ENCODE measurements at places on chromosomes 1 and 21.

- no peak for DNase-seq
These were observed 384.7 kb upstream of the CXADR start for GRCh38 chr21:17128132-17128531.

DNA sequence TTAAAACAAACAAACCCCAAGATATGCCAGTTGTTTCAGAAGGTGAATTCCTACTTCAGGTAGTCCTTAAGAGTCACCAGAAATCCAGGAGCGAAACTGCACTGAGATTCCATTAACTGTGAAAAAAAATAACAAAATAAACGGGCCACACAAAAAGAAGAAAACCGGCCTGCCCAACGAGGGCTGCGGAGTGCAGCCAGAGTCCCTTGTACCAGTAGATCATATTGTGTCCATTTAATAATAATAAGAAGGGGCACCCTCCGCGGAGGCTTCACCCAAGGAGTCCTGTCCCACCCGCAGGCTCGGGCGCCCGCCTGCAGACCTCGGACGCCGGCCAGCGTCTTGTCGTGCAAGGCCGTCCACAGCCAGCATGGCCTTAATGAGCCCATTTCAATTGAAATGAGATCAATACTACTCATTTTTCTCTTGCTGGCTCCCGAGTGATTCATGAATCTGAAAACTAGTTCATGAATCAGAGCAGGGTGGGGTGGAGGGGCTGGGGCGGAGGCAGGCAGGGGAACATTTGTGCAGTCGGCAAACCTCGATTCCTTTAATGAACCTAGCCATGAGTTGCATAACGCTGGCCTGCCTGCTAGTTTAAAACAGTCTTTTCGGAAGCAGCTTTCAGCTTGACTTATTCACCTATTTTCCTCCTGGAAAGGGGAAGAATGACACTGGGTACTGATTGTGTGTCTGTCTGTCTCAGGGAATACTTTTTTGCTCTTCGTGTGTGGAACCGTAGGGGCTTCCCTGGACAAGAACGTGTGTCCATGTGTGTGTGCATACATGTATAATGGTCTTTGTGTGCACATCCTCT lies 113.1 kb upstream of the IRF2BP2 start:
- no peak for DNase-seq

- DNase-seq, result no peak
These were observed 46.8 kb upstream of the COX20 start for GRCh38 chr1:244788493-244789275.

GRCh38 chr1:64243757-64244080 lies 40.3 kb downstream of the UBE2U start:
- no peak for DNase-seq

DNA sequence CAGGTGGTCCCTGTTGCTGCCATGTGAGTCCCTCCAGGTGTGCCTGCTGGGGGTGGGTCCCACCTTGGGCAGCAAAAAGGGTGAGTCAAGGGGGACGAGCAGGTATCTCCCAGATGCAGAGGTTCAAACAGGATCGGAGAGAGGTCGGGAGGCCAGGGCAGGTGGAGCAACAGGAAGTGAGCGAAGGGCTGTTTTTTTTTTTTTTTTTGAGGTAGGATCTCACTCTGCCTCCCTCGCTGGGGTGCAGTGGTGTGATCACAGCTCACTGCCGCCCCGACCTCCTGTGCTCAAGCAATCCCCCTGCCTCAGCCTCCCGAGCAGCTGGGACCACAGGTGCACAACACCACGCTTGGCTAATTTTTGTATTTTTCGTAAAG lies 39.4 kb downstream of the SLC2A7 start:
- no peak for DNase-seq

All from GM04503 (cell line).